Omental fat pad (tissue), 4 donors: ENCODE measurements at places on chromosomes 16 and 17. TPM values are rescaled to one million over a fixed set of nuclear protein-coding genes. Genes with fewer than 3 reads are reported as not detected.

The RTN4RL1 gene
- 4.7 TPM for total RNA-seq

The CD300H gene
- not detected for total RNA-seq

The YBX2 gene
- 1.8 TPM for total RNA-seq

The LRRC3C gene
- total RNA-seq = not detected

The FBXW10 gene
- not detected for total RNA-seq

The TP53TG3B gene
- total RNA-seq = not detected

The CLN3 gene
- total RNA-seq = 28.9 TPM

The ZNF597 gene
- 2.0 TPM for total RNA-seq

The CHST4 gene
- total RNA-seq = 3.0 TPM

GRCh38 chr16:26442321-26442720 lies 624.4 kb upstream of the C16orf82 start:
- no peak for DNase-seq

DNA sequence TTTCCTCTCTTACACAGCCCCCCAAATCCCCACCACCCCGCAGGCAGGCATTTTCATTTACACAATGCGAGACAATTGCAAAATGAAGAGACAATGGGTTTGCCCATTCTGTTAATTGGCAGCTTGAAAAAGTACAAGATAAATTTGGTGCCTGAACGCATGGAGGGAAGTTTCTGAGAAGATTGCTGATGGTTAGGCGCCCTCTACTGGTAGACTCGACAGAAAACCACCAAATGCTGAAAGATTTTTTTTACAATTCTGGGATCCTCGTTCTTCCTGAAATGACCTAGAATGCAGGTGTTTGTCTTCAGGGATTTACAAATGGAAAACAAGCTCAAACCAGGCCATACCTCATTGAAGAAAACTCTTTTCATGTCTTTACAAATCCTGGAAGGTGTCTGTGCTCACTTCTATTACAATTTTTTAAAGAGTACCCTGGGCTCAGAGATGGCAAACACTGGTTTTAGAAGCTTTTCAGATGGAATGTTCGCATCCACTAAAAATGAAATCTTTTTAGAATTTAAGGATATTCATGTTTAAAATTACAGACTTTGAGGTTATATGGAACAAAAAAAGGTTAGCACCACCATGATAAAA lies 338.5 kb downstream of the PMP22 start:
- no peak for DNase-seq

GRCh38 chr17:15516150-15516549 lies 47.1 kb downstream of the TVP23C start:
- no peak for DNase-seq

GRCh38 chr16:2451851-2452320 lies 8.0 kb upstream of the TEDC2 start:
- DNase-seq = no peak

GRCh38 chr16:50842589-50842988 lies 100.7 kb downstream of the CYLD start:
- DNase-seq = no peak

DNA sequence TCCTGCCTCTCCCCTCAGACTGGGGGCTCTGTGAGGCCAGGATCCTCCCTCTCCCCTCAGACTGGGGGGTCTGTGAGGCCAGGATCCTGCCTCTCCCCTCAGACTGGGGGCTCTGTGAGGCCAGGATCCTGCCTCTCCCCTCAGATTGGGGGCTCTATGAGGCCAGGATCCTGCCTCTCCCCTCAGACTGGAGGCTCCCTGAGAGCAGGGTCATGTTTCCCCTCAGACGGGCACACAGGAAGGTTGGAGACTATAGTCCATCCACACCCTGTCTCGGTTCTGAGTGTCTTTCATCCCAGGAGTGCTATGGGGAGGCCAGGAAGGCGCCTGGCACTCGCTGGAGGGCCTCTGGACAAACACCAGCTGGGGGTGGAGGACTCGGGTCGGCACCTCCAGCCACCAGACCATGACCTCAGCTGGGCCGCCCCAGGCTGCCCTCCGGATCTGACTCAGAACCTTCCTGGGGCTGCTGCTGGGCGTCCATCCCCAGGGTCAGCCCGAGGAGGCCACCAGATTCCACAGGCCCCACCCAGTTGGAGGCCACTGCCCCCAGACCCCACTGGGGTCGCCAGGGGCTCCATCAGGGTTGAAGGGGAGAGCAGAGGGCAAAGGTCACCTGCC lies 21.9 kb upstream of the DLX4 start:
- no peak for DNase-seq

- DNase-seq = no peak
Measured at GRCh38 chr17:75869282-75870141, 8.9 kb downstream of the TRIM47 start.

DNA sequence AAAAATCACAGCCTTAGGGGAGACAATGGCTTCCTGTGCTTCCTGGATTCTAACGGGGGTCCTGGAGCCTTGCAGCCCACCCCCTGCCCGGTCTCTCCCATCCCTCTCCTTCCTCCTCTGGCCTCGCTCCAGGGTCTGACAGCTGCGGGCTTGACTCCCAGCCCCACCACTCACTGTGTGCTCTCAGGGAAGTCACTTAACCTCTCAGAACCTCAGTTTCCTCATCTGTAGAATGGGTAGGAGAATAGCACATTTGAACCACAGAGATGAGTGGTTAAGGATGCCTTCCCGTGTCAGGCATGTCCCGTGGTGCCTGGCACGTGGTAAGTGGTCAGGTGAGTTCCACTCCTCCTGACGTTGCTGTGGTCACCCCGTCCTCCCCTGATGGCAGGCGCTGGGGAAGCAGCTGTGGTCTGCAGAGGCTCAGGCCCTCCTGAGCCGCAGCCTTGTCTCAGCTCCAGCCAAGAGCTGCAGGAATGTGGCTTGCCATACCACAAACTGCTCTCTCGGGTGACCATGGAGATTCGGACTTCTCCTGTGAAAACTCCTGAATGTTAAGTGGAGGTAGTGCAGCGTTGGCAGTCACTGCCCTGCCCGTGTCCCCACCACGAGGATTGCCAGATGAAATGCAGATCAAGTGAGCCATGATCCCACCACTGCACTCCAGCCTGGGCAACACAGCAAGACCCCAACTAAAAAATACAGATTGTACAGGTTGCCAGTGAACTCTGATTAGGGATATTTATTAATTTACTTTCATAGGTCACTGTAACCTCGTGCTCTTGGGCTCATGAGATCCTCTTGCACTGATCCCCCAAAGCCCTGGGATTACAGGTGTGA lies 85.7 kb downstream of the NT5M start:
- no peak for DNase-seq

DNA sequence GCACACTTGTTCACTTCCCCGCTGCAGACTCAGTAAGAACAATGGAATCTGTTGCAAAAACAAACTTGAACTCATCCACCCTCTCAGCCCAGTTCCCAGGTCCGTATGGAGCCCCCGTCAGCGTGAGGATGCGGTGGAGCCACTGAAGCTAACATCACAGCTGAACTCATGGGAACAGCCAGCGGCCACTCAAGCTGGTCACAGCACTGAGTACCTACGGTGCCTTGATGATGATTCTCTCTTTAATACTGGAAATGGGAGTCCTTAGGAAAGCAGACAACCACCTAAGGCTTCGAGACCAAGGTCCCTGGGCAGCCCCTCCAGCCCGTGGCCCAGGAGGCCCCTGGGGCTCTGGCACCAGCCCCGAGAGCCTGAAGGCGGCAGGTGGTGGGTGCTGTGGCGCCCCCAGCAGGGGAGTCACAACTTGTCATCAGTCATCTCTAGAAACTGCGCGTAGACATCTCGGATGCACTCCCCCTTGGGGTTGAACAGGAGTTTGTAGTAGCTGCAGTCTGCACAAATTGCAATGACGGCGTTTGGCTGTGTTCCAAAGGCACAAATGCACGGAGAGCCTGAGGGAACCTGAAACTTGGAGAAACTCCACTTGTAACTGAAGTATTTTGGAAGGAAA lies 31.0 kb upstream of the RHOT1 start:
- DNase-seq = no peak

DNA sequence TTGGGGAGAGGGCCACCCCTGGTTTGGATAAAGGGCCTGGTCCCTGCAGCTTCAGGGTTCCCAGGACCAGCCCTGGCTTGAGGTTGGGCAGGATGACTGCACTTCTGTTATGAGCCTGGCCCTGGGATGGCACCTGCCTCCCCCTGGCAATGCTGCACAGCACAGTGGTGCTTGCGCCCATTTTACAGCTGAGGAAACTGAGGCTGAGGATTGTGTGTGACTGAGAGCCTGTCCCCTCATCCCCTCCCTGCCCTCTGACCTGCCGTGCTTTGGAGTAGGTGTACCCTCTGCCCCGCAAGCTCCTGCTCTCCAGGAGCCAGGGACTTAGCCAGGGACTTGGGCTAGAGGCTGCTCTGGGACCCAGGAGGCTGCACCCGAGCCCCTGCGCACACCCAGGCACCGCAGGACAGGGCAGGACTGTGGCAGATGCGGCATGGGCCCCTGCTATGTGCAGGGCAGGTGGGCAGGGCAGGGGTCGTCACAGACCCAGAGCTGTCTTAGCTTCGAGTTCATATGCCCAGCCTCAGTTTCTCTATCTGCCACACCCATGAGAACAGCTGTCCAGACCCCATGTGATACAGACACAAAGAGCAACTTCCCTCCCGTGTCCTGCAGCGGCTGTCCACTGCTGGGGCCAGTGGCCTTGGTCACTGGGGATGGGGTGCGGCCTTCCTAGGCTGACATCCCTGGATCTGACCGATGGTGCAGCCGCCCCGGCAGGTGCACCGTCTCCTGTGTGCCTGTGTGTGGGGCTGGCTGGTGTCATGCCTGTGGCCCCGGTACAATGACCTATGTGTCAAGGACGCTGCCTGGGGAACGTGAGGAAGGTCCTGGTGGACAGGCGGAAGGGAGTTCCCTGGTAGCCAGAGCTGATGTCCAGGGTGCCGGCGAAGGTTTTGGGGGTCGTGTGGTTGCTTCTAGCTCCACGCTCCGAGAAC lies 36.6 kb downstream of the BAHCC1 start:
- DNase-seq = no peak

DNA sequence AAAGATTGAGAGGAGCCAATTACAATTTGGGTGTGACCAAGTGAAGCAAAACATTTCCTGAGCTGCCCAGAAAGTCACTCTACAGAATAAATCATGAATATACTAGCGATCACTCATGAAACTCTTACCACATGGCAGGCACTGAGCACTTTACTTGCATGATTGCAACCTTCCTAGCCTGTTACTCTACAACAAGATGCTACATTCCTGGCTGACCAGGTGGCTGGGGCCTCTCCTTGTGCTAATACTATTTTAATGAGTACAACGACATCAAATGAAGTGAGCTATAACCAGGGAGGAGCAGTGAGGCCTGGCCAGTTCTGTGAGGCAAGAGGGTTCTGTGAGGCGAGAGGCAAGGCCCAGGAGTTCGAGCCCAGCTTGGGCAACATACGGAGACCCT lies 75.2 kb downstream of the CPPED1 start:
- DNase-seq = no peak

DNA sequence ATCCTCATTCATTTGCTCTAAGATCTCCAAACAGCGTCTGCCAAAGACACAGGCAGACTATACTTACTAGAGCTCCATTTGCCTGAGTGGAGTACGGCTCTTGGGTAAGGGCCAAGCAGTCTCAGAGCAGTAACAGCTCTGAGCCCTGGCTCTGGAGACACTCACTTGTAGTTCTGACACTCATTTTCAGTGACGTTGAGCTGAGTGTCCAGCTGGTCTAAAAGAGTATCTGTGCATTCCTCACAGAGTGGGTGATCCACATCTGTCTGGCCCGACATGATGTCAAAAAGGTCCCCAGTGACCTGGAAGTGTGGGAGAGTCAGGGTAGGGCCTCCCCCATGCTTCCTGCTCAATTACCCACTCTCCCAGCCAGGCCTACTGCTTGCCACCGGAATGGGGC lies 5.7 kb downstream of the BECN1 start:
- DNase-seq = no peak

GRCh38 chr17:48571024-48571818 lies 6.9 kb downstream of the HOXB4 start:
- DNase-seq = no peak

DNA sequence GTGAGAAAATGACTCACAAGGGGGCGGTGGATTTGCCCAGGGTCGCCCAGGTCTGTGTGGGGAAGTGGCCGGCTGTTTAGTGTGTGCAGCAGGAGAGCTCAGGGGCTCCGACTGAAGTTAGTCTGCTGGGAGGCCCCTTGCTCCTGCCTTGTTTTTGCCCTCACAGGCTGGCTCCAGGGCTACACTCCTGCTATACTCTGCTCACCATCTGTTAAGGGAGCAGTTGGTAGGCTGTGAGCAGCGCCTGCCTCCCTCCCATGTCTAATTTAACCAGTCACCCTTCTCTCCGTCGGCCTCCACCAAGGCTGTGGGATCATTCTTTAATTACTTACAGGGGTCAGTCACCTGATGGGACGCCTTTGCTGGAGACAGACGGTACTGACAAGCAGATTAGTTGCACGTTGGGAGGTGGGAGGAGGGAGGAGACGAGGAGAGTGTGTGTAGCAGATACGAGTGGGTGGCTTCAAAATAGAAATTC lies 35.5 kb downstream of the KSR1 start:
- no peak for DNase-seq

GRCh38 chr16:351804-352520 lies 561 bp downstream of the AXIN1 start:
- no peak for DNase-seq

DNA sequence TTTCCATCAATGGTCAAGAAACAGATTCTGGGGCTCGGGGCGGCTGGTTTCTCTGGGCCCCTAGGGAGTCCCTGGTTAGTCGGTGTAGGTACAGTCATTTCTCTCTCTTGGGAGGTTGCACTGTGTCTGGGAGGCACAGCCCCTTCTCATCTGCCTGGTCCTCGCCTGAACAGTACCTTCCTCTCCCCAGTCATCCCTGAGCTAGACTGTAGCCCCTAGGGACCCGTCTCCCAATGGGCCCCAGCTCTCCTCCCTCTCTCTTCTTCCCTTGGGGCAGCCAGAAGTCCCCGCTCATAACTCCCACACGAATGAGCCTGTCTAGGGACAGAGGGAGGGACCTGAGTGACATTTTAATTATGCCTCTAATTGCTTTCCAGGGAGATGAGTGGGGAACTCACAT lies 20.2 kb upstream of the CPSF4L start:
- DNase-seq = no peak

DNA sequence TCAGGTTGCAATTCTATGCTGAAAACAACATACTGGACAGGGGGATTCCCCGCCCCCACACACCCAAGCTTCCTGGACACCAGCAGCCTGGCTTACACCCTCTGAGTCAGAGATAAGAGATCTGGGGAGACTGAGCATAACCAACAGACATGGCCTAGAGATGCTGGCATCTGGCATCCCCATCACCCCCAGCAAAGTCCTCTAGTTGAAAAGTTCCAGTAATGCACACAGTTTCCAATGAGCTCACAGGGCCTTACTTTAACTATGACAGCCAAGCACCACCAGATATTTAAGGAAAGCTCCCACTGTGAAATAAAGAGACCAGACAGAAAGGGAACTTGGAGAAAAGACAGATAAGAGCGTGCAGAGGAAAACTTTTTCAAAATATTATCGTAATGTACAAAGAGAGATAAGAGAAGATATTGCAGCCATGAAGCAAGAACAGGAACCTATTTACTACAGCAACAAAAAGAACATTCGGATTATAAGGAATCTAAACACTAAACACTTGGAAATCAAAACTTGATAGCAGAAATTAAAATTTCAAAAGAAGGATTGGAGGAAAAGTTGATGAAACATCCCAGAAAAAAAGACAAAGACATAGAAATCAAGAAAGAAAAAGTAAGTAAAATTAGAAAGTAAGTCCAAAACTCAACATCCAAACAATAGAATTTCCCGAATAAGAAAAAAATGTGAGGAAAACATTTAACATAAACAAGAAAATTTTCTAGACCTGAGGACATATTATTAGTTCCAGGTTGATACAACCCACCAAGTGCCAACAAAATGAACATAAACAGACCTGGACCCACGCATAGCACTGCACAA lies 17.2 kb upstream of the ALOX15 start:
- DNase-seq = no peak

- no peak for DNase-seq
Measured at GRCh38 chr17:39677542-39678339, 9.5 kb downstream of the PNMT start.
